ENCODE measurements at places on chromosomes 16 and 17. TPM values are rescaled to one million over a fixed set of nuclear protein-coding genes. Genes with fewer than 3 reads are reported as not detected.

ANKS4B gene
- not detected for total RNA-seq

YBX2 gene
- under 0.01 TPM for total RNA-seq

OR4D1 gene
- total RNA-seq = not detected

AMFR gene
- 401 TPM for total RNA-seq

ZNF785 gene
- total RNA-seq = 9.9 TPM

TERF2IP gene
- 27.7 TPM for total RNA-seq

MT1M gene
- total RNA-seq = 0.99 TPM

TOM1L1 gene
- total RNA-seq = 0.44 TPM

HEATR9 gene
- total RNA-seq = not detected

MYH1 gene
- total RNA-seq = not detected

PITPNM3 gene
- 0.20 TPM for total RNA-seq

KRTAP4-5 gene
- total RNA-seq = not detected

HIRIP3 gene
- total RNA-seq = 3.6 TPM

DYNLRB2 gene
- total RNA-seq = 0.20 TPM

PPP1R27 gene
- total RNA-seq = not detected

ATP2C2 gene
- total RNA-seq = under 0.01 TPM

HCRT gene
- total RNA-seq = not detected

MXRA7 gene
- total RNA-seq = 221 TPM

C16orf54 gene
- not detected for total RNA-seq

KCNJ2 gene
- 0.79 TPM for total RNA-seq

SPEM2 gene
- not detected for total RNA-seq

HASPIN gene
- 1.6 TPM for total RNA-seq

ERAL1 gene
- 24.6 TPM for total RNA-seq

PRR15L gene
- not detected for total RNA-seq

CACNG5 gene
- total RNA-seq = not detected

LRRC75A gene
- total RNA-seq = 1.1 TPM

CCDC78 gene
- 0.44 TPM for total RNA-seq

PTX4 gene
- total RNA-seq = under 0.01 TPM

COASY gene
- 7.6 TPM for total RNA-seq

TMEM114 gene
- not detected for total RNA-seq

FSCN2 gene
- 0.44 TPM for total RNA-seq

TMEM235 gene
- total RNA-seq = 0.22 TPM

HOXB3 gene
- total RNA-seq = 1.7 TPM

GRAPL gene
- total RNA-seq = 108 TPM

TEX19 gene
- total RNA-seq = not detected

CDH5 gene
- total RNA-seq = 312 TPM

KRT12 gene
- not detected for total RNA-seq

SLC38A8 gene
- not detected for total RNA-seq

AGRP gene
- not detected for total RNA-seq

SOST gene
- total RNA-seq = not detected

TSNAXIP1 gene
- 0.22 TPM for total RNA-seq

ZNF205 gene
- total RNA-seq = 12.3 TPM

GAST gene
- total RNA-seq = not detected

ZSCAN10 gene
- under 0.01 TPM for total RNA-seq

KRT222 gene
- not detected for total RNA-seq

TBC1D3 gene
- total RNA-seq = 1.8 TPM

C16orf95 gene
- total RNA-seq = 3.3 TPM

RGS9 gene
- total RNA-seq = 0.65 TPM

RHBDF1 gene
- total RNA-seq = 12.6 TPM

CHCT1 gene
- not detected for total RNA-seq

HOXB4 gene
- total RNA-seq = 1.2 TPM

Data from lung microvascular endothelial cell (primary cell).